ENCODE measurements at places on chromosomes 2 and 18.
A peak's percentile ranks its signal among the peaks of the same experiment; 100 is the strongest.

- peak; percentile 82 for DNase-seq
Measured at GRCh38 chr2:179446476-179447141, 182.0 kb upstream of the SESTD1 start.

- peak; percentile 97 for DNase-seq
Measured at GRCh38 chr2:8803658-8804379, 33.6 kb downstream of the KIDINS220 start.

GRCh38 chr2:226187616-226188015 is 612.0 kb downstream of the IRS1 start:
- no peak for DNase-seq

DNA sequence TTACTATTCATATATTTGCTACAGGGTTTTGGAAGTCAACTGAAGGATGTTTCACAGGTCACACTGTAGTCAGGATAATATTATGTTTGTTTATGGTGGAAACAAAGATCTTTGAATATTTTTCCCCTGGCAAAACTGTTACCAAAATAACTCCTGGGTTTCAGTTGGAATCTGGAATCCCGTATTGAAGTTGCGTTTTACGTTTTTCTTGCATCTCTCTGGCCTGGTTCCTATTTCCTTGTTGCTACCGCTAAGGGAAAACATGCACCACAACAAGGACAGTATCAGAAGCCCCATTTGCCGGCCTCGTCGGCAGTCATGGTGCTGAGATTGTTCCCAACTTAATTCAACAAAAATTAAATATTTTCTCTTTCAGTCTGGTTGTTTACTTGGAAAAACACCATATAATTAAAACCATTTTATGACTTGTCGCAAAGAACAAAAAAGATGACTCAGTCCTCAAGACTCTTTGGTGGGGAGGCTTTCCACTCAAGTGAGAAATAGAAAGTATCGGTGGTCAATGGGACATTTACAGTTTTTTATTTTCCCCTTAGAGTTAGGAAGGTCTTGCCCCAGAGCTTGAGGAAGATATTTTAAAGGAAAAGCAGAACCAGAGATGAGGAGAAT is 42.3 kb downstream of the EN1 start:
- no peak for DNase-seq

DNA sequence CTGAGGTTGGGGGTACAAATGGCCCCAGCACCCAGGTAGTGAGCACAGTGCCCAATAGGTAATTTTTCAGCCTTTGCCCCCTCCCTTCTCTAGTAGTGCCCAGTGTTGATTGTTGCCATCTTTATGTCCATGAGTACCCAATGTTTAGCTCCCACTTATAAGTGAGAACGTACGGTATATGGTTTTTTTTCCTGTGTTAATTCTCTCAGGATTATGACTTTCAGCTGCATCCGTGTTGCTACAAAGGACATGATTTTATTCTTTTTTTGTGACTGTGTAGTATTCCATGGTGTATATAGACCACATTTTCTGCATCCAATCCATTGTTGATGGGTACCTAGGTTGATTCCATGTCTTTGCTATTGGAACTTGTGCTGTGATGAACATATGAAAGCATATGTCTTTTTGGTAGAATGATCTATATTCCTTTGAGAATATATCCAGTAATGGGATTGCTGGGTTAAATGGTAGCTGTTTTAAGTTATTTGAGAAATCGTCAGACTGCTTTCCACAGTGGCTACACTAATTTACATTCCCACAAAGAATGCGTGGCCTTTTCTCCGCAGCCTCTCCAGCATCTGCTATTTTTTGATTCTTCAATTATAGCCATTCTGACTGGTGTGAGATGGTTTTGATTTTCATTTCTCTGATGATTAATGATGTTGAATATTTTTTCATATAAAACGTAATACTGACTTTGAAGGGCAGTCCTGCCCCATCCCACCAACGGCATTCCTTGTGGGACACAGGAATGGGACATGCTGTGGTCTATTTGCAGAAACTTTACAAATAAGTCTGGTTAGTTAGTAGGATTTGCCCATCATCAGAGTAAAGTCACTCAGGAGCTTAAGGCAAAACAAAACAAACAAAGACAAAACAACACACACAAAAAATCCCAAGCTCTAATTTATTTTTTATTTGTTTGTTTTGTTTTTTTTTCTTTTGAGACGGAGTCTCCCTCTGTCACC is 135.0 kb downstream of the MYCN start:
- DNase-seq: no peak

DNA sequence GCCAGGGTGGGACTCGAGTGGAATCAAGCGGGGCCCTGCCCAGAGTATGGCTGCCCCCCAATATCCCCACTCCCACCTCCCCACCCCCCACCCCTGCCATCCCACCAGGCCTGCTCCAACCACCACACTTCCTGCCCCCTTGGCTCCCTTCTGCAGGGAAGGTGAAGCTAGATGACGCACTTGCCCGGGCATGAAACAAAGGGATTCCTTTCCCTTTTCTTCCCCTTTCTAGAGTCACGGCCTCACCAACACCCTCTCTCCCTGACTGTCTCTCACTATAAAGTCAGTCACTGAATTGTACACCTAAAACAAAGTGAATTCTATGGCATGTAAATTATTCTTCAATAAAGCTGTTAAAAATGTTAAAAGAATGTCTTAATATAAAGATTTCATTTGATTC is 16.0 kb downstream of the ZBTB7C start:
- DNase-seq: peak; percentile 74

DNA sequence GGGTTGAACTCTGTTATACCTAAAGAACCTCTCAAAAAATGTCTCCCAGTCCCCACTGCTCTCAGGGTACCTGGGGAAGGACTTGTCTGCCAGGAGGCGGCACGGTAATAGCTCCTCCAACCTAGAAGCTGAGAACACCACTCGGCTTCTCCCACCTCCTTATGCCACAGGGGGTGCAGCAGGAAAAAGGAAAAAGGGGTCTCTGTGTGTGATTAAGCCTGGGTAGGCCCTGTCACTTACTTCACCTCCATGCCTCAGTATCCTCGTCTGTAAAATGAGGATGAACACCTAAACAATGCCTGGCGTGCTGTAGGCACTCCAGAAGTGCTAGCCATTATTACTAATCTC is 76.6 kb downstream of the EMX1 start:
- no peak for DNase-seq

DNA sequence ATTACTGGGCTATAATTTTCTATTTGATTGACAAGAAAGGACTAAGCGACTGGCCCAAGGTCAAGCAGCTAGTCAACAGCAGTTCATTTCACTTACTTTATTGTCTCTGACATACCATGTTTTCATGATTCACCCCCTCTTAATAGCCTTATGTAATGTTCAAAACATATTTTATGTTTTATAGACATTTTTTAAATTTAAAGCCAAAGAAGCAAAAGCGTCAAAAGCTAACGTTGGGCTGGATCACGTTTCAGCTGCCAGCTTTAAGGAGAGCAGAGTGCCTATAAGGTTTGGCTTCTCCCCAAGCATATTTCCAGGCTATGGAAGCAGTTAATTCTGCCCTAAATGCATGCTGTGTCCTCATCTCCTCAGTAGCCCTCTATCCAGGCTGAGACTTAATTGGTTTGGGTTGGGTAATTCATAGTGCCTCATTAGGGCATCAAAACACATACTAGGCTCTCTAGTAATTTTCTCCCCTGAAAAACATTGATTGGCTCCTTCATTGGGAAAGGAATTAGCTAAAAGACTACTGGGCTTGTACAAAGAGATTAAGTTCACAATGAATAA is 94.8 kb upstream of the CREB1 start:
- no peak for DNase-seq

GRCh38 chr2:3317871-3318590 is 59.6 kb downstream of the EIPR1 start:
- DNase-seq: no peak

GRCh38 chr2:80687524-80687923 is 383.0 kb upstream of the LRRTM1 start:
- no peak for DNase-seq

GRCh38 chr2:138016351-138017087 is 52.2 kb downstream of the HNMT start:
- DNase-seq: peak; percentile 84

DNA sequence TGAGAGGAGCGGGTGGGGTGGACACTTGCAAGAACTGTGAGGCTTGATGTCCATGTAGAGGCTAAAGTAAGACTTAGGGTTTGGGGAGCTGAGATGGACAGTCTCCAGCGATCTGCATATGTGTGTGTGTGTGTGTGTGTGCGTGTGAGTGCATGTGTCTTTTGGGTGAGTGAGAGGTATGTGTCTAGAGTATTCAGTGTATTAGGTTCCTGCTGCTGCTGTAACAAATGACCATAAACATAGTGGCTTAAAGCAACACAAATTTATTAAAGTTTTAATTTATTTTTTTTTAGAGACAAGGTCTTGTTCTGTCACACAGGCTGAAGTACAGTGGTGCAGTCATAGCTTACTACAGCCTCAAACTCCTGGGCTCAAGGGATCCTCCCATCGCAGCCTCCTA is 155.4 kb upstream of the SPRED2 start:
- DNase-seq: no peak

GRCh38 chr2:174573621-174574081 is 24.0 kb downstream of the WIPF1 start:
- DNase-seq: peak; percentile 60

GRCh38 chr2:130380096-130380934 is 24.5 kb downstream of the PTPN18 start:
- DNase-seq: no peak

GRCh38 chr2:46029332-46029811 is 267.8 kb upstream of the EPAS1 start:
- peak; percentile 91 for DNase-seq

DNA sequence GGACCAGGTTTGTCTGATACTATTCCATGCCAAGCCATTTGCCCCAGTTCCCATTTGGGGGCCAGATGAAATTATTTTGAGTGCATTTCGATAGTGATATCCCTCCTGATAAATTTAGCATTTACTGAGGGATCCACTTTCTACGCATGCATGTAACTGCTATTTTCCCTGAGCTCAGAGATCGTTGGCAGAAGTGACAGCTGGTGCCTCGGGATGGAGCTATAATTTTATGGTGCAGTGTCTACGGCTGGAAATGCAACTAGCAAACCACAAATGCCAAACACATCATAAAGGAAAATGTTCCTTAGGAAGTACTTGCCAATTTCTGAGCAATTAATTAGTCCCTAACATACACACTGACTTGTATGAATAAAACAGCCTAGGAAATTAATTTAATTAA is 254.8 kb downstream of the SLC8A1 start:
- DNase-seq: no peak

GRCh38 chr2:64615844-64616536 is 37.7 kb downstream of the SERTAD2 start:
- DNase-seq: no peak

- DNase-seq: peak; percentile 61
Measured at GRCh38 chr2:25976983-25977741, 5.1 kb downstream of the KIF3C start.

DNA sequence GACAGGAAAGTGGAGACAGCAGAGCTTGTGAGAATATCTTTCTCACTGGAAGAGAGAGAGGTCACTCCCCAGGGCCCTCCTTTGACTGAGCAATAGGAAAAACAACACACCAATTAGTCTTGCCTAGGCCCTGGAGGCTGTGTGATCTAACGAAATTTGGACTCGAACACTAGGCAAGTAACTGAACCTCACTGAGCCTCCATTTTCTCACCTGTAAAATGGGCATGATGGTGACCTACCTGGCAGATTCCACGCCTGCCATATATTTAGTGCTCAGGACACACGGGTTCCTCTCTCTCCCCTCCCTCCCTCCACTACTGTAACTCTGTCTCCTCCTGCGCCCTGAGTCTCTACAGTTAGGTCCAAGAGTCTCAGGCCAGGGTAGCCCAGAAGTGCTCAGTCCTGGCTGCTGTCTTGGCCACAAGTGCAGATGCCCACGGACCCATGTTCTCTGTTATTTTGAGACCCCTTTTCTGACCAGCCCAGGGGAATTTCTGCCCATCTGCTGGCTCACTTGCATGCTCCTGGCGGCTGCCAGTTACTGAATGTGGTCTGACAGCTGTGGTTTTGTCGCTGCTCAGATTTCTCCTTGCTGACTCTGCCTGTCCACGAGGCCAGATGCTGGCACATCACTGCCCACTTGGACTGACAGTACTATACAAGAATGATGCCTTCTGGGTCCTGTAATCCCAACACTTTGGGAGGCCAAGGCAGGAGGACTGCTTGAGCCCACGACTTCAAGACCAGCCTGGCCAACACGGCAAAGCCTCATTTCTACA is 9.6 kb upstream of the GIGYF2 start:
- DNase-seq: no peak

DNA sequence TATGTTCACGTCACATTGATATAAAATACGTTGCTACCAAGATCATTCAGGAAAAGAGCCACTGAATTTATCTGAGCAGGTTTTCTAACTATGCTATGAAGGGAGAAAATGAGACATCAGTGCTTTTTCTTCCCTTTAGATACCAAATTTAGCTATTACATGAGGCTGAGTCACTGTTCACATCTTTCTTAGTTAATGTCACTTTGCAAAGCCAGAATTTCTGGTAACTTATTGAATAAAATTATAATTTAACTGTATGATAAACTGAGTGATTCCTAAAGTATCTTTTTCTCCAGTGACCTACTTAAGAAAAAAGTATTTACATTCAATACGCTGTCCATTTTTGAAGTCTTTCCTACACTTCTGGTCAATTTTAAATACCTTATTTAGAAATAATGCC is 22.7 kb downstream of the C1D start:
- no peak for DNase-seq

DNA sequence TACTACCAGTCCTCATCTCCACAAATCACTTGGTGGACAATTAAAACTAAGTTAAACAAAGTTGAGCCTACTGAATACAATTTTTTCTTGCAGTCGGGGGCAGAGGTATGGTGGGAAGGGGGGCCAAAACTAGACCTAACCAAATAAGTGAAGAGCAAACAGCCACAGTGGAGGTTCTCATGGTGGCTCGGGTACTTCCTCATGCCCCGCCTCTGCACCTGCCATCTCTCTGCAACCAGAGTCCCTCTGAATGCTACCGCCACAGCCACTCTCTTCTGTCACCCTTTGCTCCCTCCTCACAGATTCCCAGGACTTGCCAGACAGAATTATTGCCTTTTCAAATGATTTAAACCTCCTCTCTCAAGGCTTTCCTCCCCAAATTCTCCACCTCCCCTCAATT is 204.2 kb downstream of the TMEM247 start:
- DNase-seq: no peak

All from epithelial cell of esophagus (primary cell).